SJSA1 (cell line): ENCODE measurements at places on chromosomes 6 and 20. TPM values are rescaled to one million over a fixed set of nuclear protein-coding genes. Genes with fewer than 3 reads are reported as not detected.

- DNase-seq = no peak
These were observed 8.4 kb upstream of the DYNLRB1 start for GRCh38 chr20:34507702-34508413.

GRCh38 chr6:37663019-37663810 lies 34.5 kb downstream of the MDGA1 start:
- no peak for DNase-seq

- DNase-seq = no peak
These were observed 305.0 kb upstream of the POU3F2 start for GRCh38 chr6:98529364-98529763.

DNA sequence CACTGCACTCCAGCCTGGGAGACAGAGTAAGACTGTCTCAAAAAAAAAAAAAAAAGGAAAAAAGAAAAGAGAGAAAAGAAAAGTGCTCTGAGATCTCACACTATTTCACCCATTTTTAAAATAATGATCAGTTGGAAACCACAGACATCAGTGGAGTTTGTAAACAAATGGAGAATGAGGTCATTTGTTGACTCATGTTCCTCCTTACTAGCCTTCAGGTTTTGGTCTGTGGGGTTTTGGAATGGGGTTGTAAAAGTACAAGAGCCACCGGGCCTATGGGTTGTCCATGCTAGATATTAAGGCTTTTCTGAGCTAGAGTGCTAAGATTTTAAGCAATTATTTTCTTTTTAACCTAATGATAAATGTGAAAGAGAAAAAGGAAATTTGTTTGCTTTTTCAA lies 104.4 kb upstream of the PRL start:
- no peak for DNase-seq

DNA sequence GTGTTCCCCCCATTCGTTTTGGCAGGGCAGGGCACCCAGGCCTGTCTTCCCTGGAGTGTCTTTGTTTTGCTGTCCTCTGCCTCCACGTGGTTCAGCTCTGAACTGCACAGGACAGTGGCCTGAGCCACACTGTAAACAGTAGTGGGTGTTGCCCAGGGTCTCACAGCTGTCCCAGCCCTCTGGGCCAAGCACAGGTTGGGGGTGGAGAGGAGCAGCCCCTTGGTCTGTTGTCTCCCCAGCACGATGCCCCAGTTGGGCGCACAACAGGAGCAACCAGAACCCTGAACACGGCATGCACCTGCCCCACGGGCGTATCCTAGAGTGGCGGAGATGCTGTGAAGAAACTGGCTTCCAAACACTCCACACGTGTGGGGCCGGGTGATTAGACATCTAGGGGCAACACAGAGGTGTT lies 14.4 kb downstream of the CCDC167 start:
- no peak for DNase-seq

DNA sequence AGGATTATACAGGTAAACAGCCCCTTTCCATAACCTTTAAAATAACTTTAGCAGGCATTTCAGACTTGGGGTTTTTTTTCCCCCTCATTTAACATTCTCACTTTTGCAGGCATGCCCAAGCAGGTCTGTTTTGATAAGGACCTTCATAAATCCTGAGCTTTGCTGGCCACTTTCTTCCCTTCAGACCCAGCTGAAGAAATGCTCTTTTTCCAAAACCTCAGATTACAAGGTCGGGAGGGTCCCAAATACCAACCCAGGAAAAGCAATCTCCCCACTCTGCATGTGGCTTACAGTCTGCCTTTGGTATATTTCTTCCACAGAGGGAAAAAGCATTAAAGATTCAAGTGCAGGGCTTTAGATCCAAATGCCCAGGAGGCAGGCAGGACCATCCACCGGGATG lies 6.8 kb downstream of the NFATC2 start:
- no peak for DNase-seq

DNA sequence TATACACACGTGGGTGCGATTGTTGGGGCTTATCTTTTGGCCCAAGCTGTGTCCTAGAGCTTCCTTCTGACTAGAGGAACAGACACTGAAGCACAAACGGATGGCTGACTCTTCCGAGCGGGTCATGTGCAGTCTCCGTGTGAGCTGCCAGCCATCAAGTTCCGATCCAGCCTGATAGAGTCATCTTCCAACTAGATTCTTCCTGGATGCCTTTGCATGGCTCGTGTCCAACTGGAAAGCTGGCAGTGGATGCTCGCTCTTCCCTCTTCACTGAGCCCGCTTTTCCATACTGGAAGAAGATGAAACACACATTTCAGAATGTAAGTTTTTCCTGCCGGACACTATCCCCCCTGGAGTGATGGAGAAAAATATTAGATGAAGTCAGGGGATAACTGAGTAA lies 148.1 kb downstream of the SCML4 start:
- no peak for DNase-seq

GRCh38 chr6:72748759-72749158 lies 126.9 kb downstream of the KCNQ5 start:
- DNase-seq = peak; percentile 42

Gene LTB
- total RNA-seq = not detected in 2 replicates

Gene SLC35B2
- 89.9 and 107 TPM in 2 replicates for total RNA-seq

DNA sequence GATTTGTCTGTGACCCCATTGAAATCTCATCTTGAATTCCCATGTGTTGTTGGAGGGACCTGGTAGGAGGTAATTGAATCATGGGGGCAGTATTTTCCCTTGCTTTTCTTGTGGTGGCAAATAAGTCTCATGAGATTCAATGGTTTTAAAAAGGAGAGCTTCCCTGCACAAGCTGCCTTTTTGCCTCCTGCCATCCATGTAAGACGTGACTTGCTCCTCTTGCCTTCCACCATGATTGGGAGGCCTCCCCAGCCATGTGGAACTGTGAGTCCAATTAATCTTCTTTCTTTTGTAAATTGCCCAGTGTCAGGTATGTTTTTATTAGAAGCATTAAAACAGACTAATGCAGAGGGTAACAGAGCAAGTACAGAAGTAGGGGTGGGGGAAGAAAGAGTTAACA lies 1097.0 kb upstream of the ADGRB3 start:
- no peak for DNase-seq

DNA sequence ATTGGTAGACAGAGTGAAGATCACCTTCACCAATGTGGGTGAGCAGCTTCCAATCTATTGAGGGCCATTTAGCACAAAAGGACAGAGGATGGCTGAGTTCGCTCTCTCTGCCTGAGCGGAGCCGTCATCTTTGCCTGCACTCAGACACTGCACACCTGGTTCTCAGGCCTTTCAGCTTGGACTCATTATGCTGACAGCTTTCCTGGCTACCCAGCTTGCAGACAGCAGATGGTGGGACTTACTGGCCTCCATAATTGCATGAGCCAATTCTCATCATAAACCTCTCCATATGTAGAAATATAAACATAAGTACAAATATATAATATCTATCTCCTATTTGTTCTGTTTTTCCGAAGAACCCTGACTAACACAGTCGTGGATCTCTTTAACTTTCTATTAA lies 13.7 kb downstream of the TBXT start:
- no peak for DNase-seq

Gene PNPLA1
- not detected in 2 replicates for total RNA-seq

DNA sequence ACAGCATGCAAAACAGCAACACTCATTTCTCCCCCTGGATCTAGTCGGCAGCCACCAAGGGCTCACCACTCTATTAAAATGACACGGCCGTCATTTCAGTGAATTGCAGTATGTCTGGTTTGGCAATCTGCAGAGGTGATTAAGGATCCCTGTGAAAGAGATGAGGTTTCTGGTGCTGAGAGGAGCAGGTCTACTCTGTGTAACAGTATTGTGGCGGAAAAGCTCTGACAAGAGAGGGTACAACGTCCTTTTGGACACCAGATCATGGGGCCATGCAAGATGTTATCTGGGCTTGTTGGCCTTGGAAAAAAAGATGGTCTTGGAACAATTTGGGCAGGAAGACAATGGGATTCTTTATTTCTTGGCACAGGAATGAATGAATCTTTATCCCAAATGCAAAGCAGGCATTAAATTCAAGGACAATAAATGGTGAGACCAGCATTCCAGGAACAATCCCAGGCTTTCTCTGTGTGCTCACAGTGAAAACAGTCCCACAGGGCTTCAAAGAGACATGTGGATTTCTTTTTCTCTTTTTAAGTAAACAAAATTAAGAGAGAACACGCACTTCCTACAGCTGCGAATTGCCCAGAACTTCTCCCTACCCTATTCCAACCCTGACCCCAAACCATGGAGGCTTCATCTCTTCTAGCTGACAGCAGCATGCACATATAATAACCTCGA lies 33.7 kb upstream of the ADGRF1 start:
- DNase-seq = no peak

Gene MARCKS
- total RNA-seq = 148 and 159 TPM in 2 replicates

Gene TEAD3
- total RNA-seq = 14.5 and 24.4 TPM in 2 replicates

DNA sequence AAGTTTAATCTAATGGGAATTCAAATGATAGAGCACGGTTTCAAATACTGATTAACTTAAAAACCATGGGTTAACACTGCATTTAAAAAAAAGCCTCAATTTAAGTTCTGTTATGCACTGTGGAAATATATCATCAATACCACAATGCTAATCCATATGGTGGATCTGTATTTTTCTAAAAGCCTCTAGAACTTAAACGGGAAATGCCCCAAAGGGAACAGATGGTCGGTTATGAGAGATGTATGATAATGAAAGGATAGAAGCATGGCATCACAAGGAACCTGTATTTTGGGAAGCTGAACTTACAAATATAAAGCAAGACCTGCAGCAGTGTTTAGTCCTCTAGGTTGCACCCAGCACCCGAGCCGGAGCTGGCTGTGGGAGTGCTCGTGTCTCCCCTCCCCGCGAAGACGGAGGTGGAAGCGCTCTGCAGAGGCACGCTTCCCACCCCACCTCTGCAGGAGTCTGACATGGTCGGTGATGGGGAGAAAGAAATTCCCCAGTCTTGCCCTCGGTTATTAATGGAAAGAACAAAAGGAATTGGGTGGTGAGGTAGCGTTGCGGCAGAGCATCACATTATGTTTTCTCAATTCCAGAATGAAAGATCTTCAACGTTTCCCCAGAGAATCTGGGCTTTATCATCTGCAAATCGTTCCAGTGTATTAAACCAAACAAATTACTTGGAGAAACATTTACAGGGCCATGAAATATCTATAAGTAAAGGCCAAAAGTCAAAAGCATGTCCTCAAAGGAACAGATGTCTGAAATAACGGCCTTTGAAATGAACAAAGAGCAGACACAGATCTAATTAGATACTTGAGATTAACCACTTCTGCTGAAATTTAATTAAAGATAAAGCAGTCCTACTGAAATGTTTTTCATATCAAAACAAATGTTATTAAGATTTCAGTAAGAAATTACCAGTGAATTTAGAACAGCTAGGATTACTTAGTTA lies 103.1 kb upstream of the POPDC3 start:
- no peak for DNase-seq

Gene SAMD5
- total RNA-seq = 16.2 and 21.5 TPM in 2 replicates

Gene SULF2
- total RNA-seq = 0.09 and 2.2 TPM in 2 replicates

Gene RNF8
- 33.6 and 34.4 TPM in 2 replicates for total RNA-seq

- DNase-seq = no peak
These were observed 22.1 kb upstream of the FKBP1A start for GRCh38 chr20:1414982-1415381.

GRCh38 chr6:75196081-75196687 lies 9.7 kb downstream of the COL12A1 start:
- DNase-seq = no peak

Gene HSPA1L
- 0.78 and 0.87 TPM in 2 replicates for total RNA-seq

DNA sequence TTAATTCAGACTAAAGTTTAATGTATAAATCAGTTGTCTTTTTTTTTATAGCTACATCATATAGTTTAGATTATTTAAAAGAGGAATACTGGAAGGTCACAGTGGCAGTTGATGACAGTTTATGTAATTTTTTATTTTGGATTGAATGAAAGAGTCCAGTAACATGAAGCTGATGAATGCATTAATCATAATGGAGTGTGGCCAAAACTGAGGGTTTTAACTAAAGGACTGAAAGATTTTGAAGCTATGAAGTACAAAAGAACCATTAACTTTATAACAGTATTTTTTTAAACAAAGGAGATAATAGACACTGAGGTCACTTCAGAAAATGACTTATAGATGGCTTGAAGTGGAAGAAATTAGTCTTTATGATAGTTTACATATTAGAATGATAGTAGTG lies 41.3 kb downstream of the TRMT11 start:
- no peak for DNase-seq

GRCh38 chr20:39021748-39022147 lies 59.6 kb downstream of the DHX35 start:
- DNase-seq = no peak

DNA sequence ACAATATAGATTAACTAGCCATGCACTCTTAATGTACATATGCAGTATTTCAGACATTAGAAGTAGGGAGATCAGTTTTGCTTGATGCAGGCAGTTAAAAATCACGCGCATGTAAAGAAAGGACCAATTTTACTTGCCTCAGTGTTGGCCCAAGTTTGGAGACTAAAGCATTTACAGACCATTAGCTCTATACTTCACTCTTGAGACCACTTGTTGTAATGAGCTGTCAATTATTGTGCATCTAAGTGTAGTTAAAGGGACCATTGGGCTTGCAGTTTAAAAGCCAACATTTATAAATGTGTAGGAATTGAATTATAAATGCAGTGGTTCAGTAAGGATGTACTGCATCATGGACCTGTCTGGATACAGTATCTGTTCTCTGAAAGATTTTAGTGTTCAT lies 53.7 kb downstream of the PLCB4 start:
- DNase-seq = no peak

- DNase-seq = no peak
These were observed 142.8 kb upstream of the PTPRK start for GRCh38 chr6:128663238-128663637.

Gene FAM50B
- total RNA-seq = 0.25 and 0.58 TPM in 2 replicates

Gene LAMA2
- 2.1 and 3.3 TPM in 2 replicates for total RNA-seq

Gene OR2B6
- not detected in 2 replicates for total RNA-seq

GRCh38 chr6:2706558-2706957 lies 44.2 kb downstream of the MYLK4 start:
- DNase-seq = no peak

DNA sequence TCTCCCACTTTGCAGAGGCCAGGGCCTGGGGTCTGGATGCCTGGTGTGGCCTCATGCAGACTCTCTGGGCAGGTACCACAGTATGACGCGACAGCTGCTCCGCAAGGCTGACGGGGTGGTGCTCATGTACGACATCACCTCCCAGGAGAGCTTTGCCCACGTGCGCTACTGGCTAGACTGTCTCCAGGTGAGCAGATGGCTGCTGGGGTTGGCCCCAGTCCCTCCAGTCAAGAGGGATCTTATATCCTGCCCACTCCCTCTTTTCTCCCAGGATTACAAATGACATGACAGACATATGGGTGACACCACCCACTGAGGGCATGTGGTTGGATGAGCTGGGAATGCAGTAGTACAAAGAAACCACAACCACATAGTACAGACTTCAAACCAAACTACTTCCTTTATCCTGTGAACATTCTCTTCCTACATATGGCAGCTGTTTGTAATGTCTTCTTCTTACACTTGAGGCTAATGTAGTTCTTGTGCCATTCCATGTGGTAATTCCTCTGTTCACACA lies 29.9 kb downstream of the RAB44 start:
- DNase-seq = peak; percentile 43

Gene CCN2
- total RNA-seq = 292 and 364 TPM in 2 replicates
